ENCODE measurements at places on chromosomes 16 and 17. TPM values are rescaled to one million over a fixed set of nuclear protein-coding genes. Genes with fewer than 3 reads are reported as not detected.
A peak's percentile ranks its signal among the peaks of the same experiment; 100 is the strongest.

DNA sequence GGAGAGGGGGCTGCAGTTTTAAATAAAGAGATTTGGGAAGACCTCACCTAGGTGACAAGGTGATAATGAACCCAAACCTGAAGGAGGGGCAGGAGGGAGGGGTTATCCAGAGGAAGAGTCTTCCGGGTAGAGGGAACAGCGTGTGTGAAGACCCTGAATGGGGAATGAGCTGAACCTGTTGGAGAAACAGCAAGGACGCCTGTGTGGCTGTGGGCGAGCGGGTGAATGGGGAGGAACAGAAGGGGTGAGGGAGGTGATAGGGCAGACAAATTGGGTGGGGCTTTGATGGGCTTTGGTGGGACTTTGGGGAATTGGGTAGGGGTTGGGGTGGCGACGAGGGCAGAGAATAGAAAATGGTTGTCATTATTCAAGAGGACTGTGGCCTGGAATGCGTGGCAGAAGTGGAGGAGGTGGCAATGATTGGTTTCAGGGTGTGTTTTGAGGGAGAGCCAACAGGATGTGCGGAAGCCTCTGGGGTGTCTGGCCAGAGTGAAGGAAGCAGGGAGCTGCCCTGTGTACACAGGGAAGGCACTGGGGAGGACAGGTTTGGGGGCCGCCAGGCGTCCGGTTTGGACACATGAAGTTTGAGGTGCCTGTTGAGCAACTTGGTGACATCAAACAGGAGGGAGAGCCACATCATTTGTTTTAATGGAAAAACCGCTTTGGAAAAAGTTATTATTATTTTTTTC, 48.7 kb downstream of the NKD1 start:
- no peak for DNase-seq
- no peak overlapping the region for H3K4me3 ChIP-seq
- no peaks in the 10 kb centered on the region for H3K36me3 ChIP-seq
- no peak overlapping the region for H3K27ac ChIP-seq
- no peaks in the 10 kb centered on the region for H3K27me3 ChIP-seq

NKD1 gene
- total RNA-seq = 30.2 TPM

- no peak overlapping the region for H3K27ac ChIP-seq
- H3K27me3 ChIP-seq = no peaks in the 10 kb centered on the region
- no peaks in the 10 kb centered on the region for H3K36me3 ChIP-seq
- H3K4me1 ChIP-seq = no peaks in the 10 kb centered on the region
These were observed 1729.1 kb downstream of the TP53TG3F start for GRCh38 chr16:35188288-35189155.

DNA sequence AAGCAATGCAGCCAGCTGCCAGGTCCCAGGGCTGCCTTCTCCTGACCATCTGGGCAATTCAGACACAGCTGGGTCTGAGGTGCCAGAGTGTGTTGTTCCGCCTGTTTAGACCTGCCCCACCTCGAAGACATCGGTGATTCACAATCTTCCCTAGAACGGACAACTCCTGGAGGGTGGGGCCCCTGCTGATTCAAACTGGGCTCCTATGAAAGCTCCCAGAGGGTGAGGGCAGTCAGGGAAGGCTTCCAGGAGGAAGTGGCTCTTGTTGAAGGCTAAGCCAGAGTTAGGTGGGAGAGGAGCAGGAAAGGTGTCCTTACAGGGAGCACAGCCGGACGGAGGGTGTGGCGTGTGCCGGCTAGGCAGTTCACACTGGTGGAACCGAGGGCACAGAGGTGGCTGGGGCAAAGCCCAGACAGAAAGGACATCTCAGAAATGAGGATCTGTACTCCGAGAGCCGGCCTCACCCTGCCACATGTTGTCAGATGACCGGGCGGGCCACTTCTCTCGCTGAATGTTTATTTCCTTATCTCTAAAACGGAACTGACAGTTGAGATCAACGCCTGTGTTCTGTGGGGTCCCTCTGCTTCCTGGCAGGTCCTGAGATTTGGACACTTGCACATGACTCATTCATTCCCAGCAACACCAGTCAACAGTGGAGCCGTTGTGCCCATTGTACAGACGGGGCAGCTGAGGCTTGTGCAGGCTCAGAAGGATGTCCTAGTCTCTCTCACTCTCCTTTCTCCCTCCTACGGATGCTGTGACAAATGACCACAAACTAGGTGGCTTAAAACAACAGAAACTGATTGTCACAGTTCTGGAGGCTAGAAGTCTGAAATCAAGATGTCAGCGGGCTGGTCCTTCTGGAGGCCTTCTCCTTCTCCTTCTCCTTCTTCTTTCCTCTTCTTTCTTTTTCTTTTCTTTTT, 26.9 kb upstream of the LITAF start:
- H3K4me1 ChIP-seq = peaks cover 3% of the 10 kb centered on the region
- no peak overlapping the region for H3K27ac ChIP-seq
- no peaks in the 10 kb centered on the region for H3K27me3 ChIP-seq
- DNase-seq = no peak
- H3K36me3 ChIP-seq = no peaks in the 10 kb centered on the region

GRCh38 chr17:76268015-76268749, 3.0 kb downstream of the UBALD2 start:
- peaks cover 61% of the 10 kb centered on the region for H3K4me1 ChIP-seq
- no peaks in the 10 kb centered on the region for H3K27me3 ChIP-seq
- peaks cover 4% of the 10 kb centered on the region for H3K36me3 ChIP-seq
- peak overlapping the region; percentile 26 for H3K4me3 ChIP-seq
- no peak for DNase-seq

ANKFN1 gene
- total RNA-seq = 0.68 TPM

CCL17 gene
- total RNA-seq = not detected

DNA sequence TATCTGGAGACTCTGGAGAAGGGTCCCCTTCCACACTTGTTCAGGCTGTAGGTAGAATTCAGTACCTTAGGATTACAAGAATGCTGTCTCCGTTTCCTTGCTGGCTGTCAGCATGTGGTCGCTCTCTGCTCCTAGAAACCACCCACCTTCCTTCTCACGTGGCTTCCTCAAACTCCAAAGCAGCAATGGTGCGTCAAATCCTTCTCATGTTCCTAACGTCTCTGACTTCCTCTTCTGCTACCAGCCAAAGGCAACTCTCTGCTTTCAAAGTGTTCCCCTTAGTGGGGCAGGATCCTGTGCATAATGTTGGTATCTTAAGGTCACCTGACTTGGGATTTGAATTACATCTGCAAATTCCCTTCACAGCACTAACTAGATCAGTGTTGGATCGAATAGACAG, 30.9 kb upstream of the DYNLRB2 start:
- H3K4me1 ChIP-seq = no peaks in the 10 kb centered on the region
- no peaks in the 10 kb centered on the region for H3K36me3 ChIP-seq

IGSF6 gene
- total RNA-seq = 4.3 TPM

TAOK2 gene
- total RNA-seq = 55.0 TPM

NUP88 gene
- 95.0 TPM for total RNA-seq

Measured in thoracic aorta (tissue), 2 donors.